ENCODE measurements at places on chromosomes 1 and 21.
A peak's percentile ranks its signal among the peaks of the same experiment; 100 is the strongest.

DNA sequence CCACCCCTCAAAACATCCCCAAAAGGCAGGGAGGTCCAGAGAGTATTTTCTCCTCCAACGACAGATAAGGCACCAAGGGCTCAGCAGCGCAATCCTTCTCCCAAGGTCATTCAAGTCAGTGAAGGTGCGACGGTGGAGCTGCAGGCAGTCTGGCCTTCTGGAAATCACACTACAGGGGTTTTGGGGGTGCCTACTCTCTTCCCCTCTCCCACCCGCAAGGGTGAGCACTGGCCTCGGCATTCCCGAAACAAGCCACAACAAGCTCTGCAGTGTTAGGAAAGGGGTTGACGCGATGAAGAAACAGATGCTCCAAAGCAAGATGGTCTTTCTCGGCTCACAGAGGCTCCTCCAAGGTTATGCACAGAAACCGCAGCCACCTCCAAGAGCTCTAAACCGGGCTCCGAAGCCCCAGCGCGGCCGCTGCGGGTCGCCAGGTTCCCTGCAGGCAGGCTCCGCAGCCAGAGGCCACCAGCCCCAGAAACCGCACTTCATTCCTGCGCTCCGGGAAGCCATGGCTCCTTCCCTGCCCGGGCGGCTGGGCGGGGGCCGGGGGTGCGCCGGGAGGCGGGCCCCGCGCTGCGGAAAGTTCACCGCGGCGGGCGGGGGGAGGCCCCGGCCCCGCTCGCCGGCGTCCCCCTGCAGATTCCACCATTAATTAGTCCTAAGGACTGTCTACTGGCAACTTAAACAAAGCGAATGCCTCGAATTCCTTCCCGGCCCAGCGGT lies 1.1 kb downstream of the LUZP1 start:
- DNase-seq = no peak

DNA sequence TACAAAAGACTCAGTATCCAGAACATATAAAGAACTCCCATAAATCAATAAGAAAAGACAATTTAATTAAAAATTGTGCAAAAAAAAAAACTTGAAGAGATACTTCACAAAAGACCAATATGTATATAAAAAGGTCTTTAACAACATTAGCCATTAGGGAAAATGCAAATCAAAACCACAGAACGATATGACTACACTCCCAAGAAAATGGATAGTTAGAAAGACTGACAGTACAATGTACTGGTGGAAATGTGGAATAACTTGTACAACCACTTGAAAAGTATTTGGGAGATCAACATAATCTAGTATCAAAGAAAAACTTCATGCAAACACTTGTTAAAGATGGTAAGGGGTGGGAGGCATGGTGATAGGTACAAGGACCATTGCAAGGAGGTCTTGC lies 3.9 kb upstream of the CLCA1 start:
- DNase-seq = no peak

- peak; percentile 58 for DNase-seq
Observed at GRCh38 chr1:107976836-107977235, 11.9 kb upstream of the VAV3 start.

- DNase-seq = no peak
Observed at GRCh38 chr1:198175423-198176170, 18.8 kb downstream of the NEK7 start.

DNA sequence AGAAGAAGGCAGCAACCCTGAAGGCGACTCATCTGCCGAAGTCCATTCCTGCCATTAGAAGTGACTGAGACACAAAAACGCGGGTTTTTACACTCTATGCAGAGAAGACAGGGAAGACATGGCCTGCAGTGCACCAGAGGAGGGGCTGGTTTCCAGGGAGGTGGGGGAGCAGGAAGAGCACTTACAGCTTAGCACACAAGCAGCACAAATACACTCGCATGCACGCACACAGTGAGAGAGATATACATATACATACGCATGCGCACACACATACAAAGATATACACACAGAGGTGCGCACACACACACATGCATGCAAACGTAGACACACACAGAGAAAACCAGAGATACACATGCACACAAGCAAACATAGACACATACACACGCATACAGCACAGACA lies 210.9 kb upstream of the CSF3R start:
- DNase-seq = no peak

- DNase-seq = no peak
Observed at GRCh38 chr1:55937840-55938375, 641.5 kb downstream of the PLPP3 start.

- no peak for DNase-seq
Observed at GRCh38 chr1:228354390-228355320, 52.0 kb downstream of the TRIM11 start.

GRCh38 chr21:40208206-40208947 lies 341.1 kb downstream of the PCP4 start:
- DNase-seq = no peak

- DNase-seq = no peak
Observed at GRCh38 chr1:50983219-50983802, 13.3 kb downstream of the CDKN2C start.

- no peak for DNase-seq
Observed at GRCh38 chr21:36661511-36662309, 37.2 kb upstream of the SIM2 start.

DNA sequence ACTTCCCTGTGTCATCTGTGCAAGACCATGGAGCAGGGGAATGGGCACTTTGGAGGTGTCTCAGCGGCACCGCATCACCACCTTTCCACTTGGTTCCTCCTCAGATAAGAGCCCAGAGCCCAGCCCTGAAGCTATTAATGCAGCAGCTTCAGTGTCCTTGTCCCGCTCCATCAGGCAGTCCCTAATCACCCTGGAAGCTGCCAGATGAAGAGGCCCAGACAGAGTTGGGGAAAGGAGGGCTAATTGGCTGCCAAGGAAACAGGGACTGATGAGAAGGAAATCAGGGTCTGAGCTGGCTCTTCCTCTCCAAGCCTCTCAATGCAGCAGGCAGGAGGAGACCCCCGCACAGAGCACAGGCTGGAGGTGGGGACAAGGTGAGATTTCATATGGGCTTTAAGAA lies 83.1 kb upstream of the KLHDC7A start:
- no peak for DNase-seq

- no peak for DNase-seq
Observed at GRCh38 chr1:168476588-168477385, 67.0 kb downstream of the XCL2 start.

GRCh38 chr1:116128664-116129063 lies 17.5 kb downstream of the MAB21L3 start:
- DNase-seq = no peak

- DNase-seq = no peak
Observed at GRCh38 chr1:27569088-27569460, 34.9 kb downstream of the AHDC1 start.

GRCh38 chr1:106072909-106073600 lies 983.4 kb upstream of the PRMT6 start:
- DNase-seq = no peak

DNA sequence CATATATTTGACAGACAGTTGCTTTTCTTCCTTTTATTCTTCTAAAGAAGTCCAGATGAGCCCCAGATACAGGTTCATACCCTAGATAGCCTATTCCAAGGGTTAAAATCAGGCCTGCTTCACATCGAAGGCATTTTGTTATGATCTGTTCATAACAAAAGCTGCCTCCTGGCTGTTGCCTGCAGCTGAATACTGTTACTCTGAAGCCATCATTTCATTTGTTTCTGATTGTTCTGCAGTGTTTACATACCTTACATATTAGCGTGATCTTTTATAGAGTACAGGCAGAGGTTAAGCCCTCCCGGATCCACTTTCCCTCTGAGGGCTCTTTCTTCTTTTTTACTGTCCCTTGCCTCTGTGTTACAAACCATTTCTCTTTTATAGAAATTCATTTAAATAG lies 219.0 kb upstream of the HOOK1 start:
- peak; percentile 37 for DNase-seq

DNA sequence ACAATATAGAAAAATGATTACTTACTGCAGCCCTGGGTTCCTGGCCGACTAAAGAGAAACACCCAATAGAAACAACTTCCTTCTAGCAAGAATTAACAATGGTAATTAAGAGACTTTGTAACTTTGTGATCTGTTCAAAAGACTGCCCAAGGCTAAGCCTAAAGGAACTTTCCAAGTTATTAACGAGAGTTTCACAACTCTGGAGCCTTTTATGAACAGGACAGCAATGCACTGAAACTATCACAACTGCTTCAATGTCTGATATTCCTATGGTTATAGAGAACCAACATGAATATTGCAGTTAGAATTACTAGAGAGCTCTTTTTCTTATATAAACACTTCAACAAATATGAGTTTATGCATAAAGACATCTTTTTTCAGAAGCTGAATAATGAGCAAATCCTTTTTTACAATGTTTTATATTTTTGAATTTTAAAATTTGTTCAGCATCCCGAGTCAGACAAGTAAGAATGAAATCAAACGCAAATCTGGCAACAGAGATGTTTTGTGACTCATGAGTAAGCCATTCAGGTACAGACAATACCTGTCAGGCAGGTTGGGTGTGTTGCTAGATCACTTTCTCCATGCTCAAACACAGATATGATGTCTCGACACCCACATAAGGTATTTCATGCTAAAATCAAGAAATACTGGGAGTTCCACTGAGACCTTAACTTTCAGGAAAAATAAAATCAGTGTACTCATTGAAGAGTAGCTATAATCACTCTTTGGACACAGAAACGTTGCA lies 22.2 kb upstream of the KCNJ15 start:
- DNase-seq = no peak

DNA sequence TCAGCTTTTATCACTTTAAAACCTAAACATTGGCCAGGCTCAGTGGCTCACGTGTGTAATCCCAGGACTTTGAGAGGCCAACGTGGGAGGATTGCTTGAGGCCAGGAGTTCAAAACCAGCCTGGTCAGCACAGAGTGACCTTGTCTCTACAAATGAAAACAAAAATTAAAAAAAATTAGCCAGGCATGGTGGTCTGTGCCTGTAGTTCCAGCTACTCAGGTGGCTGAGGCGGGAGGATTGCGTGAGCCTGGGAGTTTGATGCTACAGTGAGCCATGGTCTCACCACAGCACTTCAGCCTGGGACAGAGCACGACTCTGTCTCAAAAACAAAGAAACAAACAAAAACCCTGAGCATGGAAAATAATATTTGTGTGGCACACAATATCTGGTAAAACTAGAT lies 143.5 kb upstream of the HNRNPU start:
- DNase-seq = no peak

GRCh38 chr1:40822890-40823289 lies 39.3 kb downstream of the CITED4 start:
- no peak for DNase-seq

GRCh38 chr21:37233551-37234146 lies 33.5 kb downstream of the VPS26C start:
- no peak for DNase-seq

GRCh38 chr1:8863794-8864233 lies 14.7 kb downstream of the ENO1 start:
- DNase-seq = no peak

GRCh38 chr1:246029616-246030015 lies 477.5 kb downstream of the SMYD3 start:
- no peak for DNase-seq

GRCh38 chr1:166900987-166901386 lies 24.9 kb upstream of the TADA1 start:
- no peak for DNase-seq

- no peak for DNase-seq
Observed at GRCh38 chr21:46616050-46616449, 11.2 kb upstream of the S100B start.

- DNase-seq = peak; percentile 31
Observed at GRCh38 chr1:92411511-92411910, 75.2 kb downstream of the GFI1 start.

- DNase-seq = no peak
Observed at GRCh38 chr1:184315254-184315653, 71.6 kb upstream of the C1orf21 start.

DNA sequence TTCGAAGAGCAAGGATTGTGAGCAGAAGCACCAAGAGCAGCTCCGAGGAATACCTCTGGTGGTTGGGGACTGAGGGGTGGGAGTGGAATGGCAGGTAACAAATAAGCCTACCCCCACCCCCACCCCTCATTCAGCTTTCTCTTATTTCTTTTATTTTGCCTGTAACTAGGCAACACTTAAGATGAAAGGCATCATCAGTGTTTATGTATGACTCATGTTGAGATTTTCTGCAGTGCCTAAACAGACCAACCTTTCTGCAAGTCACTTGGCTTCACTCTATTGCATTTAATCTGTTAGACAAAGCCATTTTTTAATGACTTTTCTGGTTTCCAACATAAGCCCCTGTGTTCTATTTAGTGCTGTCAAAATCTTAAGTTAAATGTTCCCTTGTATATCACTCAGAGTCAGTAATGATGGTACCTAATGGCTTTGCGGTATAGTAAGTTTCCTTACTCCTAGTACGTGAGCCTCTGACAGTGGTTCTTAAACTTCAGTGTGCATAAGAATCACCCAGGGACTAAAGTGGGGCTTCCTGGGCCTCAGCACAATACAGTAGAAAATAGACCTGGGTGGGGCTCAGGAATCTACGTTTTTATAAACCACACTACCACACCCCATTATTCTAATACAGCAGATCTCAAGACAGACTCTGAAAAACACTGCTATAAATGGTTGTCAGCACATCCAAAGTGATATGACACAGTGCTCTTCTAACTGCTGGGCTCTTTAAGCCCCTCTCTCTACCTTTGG lies 19.9 kb downstream of the CASQ2 start:
- DNase-seq = no peak

- no peak for DNase-seq
Observed at GRCh38 chr1:6094801-6095505, 49.3 kb downstream of the KCNAB2 start.

- no peak for DNase-seq
Observed at GRCh38 chr21:25039461-25040380, 567.6 kb downstream of the MRPL39 start.

- no peak for DNase-seq
Observed at GRCh38 chr21:44738621-44739020, 27.2 kb upstream of the TSPEAR start.

DNA sequence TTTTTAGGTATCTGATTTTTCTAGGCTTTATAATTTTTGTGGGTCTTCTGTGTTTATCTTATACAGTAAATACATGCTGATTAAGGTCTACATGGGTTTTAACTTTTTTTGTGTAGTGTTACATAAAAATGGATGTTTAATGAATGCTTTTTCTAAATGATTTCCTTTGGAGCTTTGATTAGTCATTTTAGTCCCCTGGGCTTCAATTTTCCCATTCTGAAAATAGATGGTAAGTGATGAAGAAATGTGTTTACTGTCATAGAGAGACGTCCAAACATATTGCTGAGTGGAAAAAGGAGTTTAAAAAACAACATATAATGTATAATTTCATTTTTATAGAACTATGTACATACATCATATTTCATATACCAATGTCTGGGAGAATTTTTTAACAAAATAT lies 140.9 kb upstream of the HMCN1 start:
- DNase-seq = no peak

DNA sequence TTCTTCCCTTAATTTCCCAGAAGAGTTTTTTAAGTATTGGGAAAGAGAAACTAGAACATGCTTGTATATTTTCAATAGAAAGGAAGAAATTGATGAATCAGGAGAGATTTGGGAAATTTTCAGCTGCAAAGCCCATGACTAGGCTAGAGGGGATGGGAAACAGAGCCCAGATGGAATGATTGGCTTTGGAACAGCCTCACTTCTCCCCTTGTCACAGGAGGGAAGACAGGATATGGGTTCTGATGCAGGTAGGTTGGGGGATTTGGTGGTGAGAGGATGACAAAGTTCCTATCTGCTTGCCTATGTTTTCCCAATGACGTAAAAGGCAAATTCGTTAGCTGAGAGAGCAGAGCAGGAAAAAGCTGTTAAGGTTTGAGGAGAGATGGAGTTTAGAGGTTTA lies 31.0 kb upstream of the ARID1A start:
- DNase-seq = no peak

GRCh38 chr1:46158312-46159281 lies 16.3 kb upstream of the TSPAN1 start:
- DNase-seq = no peak

GRCh38 chr1:3463408-3463863 lies 9.0 kb downstream of the ARHGEF16 start:
- no peak for DNase-seq
